ENCODE measurements at places on chromosomes 11 and 22.

DNA sequence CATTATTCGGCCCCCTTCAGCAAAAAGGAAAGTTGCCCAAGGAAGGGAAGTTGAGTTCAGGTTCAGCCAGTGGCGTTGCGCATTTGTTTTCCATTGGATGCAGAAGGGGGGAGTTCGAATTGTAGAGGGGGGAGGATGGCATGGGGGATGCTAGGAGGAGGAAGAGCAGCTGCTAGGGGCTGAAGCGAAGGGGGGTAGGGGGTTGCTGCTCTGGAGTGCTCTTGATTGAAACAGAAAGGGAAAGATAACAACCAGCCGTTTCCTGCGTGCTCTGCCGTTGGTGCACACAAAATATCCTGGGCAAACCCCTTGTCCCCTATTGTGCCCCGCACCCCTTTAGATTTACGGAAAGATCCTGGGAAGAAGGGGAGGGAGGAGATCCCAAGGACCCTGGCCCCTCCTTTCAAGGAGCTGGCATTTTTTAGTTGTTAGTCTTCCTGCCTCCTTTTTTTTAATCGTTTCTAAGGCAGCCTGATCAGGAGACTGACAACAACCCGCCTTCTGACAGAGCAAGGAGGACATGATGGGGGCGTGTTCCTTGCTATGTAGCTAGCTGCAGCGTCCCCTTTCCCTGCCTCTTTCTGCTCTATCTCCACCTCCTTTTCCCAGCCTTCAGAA, 2.1 kb downstream of the KMT2A start:
- DNase-seq: peak; percentile 71

- no peak for DNase-seq
Measured at GRCh38 chr11:16773981-16774935, 35.8 kb downstream of the C11orf58 start.

GRCh38 chr11:17951685-17952388, 61.0 kb downstream of the SERGEF start:
- no peak for DNase-seq

DNA sequence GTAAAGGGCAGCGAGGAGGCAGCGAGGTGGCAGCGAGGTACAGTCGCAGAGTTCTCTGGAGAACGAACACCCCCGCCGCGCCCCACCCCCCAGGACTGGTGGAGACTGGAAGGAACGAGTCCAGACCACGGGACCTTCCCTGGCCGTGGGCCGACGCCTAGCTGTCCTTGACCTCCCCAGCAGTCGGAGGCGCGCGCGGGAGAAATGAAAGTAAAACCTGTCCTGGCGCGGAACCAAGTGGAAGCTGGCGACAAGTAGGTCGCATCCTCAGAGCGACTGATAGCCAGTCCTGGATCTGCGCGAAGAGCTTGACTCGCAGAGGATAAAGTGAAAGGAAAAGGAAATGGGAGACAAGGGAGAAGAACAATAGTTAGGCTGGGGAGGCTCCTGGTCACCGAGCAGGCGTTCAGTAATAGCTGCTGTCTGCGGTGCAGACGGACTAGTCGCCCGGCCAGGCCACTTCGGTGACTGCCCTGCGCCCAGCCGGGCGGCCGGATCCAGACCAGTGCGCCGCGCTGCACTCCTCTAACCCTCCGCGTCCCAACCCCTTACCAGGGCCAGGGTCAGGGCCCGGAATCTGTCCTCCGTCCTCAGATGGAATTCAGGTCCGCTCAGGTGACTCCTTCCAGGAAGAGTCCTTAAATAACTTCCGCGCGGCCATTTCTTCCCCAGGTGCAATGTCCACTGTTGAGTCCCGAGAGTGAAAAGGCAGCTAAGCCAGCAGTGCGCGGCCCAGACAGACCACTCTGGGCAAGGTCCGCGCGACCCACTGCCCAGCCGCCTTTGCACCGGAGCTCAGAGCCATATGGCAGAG, 1.9 kb upstream of the ADM start:
- DNase-seq: peak; percentile 90

DNA sequence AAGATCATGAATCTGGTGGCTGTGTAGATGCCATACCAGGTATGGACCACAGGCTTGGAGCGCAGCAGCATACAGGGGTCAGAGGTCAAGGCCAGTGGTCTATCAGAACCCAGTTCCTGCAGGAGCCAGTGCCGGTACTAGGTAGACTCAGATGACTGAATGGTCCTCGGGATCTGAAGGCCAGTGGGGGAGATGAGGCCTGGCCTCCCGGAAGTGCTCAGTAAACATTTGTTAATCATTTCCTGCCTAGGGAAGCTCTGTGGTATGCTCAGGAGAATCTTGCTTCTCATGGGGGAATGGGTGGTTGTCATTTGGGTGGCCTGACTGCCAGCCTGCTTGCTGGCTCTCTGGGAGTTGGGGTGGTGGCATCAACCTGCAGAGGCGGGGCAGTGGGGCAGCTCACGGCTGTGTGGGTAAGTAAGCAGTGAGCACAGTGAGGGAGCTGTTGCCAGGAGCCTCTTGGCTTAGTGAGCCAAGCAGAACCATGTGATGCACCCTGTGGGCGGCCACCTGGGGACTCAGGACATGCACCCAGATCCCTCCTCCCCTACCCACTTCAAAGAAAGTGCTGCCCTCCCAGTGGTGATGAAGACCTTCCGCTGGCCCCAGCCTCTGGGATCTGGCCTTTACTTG, 33.0 kb downstream of the PTPRJ start:
- DNase-seq: peak; percentile 74

GRCh38 chr22:38314933-38315822, 2.1 kb downstream of the CSNK1E start:
- DNase-seq: no peak

DNA sequence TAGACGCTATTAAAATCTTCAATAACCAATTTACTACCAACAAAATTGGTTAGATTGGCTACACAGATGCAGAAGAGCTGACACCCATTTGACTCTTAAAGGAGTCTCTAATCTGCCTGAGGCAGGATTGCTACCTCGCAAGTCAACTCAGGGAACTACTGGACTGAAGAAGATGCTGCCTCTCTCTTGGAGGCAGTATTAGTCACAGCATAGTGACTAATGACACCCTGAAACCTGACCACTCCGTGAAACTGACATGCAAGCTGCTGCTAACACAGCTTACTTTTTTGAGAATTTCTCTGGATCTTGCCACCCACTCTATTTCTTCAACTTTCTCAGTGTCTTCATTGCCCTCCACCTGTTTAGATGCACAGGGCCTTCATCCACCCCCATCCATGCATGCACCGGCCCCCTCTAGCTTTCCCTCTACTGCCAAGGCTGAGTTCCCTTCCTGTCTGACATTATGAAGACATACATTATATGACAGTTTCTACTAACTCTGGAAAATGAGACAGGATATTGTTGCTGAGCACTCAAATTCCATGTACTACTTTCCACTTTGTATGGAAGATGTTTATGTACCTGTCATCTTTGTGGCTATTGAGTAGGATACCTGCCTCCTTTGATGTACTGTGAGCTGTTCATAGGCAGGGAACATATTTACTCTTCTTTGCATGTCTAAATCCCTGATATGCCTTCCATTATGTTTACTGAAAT, 183.2 kb downstream of the MSANTD4 start:
- no peak for DNase-seq

DNA sequence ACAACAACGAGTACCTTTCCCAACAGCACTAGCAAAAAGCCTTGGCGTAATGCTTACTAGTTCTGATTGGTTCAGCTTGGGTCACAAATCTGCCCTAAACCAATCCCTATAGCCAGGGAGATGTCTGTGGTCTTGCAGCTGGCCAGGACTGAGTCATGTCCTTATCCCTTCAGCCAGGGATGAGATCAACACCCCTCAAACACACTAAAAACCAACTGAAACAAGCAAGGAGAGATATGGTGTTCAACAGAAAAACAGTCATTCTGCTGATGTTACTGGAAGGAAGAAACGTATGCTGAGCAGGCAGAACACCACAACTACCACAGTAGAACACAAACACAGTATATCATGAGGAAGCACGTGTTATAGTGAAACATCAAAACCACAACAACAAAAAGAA, 375.6 kb downstream of the LARGE1 start:
- DNase-seq: no peak

DNA sequence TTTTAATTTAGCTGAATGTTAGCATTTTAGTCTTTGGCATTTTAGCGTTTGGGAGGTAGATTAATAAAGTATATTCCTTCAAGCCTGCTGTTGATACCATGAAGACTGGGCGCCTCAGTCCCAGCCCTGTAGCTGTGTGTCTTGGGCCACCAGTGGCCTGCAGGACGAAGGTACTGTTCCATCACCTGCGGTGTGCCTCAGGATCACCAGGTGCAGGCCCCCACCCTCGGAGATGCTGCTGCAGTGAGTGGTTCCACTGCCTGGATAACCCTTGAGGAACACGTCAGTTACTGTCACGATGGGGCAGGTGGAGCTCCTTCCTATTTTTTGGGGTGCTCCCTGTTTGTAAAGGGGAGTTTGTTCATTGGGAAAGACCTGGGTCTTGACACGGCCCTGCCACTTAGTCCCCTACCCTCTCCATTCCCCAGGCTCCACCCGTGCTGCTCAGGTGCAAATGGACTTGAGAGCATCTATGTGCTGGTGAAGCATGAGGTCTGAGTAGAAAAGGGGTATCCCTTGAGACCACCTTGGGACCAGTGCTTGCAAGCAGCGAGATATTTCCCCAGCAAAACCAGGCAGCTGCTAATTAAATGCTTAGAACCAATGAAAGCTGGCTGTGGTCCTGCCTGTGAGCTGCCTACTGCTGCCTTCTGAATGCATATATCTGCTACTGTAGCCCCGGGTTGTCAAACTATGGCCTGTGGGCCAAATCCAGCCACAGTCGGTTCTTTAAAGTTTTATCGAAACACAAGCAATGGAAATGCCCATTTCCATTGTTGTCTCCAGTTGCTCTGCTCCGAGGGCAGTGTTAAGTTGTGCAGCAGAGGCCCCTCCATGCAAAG, 28.7 kb downstream of the INCENP start:
- no peak for DNase-seq

DNA sequence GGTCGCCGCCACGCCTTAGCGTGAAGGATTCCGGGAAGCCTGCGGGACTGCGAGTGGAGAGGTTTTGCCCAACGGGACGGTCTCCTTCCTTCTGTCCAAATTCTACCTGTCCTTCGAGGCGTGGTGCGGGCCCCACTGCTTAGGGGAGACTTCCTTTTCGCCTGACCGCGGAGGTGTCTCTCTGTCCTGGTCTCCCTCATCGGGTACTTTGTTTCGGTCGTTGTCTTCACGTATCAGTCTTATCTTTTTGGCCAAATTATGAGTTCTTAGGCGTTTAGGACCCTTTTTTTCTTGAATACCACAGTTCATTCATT, 388 bp downstream of the HINFP start:
- no peak for DNase-seq

DNA sequence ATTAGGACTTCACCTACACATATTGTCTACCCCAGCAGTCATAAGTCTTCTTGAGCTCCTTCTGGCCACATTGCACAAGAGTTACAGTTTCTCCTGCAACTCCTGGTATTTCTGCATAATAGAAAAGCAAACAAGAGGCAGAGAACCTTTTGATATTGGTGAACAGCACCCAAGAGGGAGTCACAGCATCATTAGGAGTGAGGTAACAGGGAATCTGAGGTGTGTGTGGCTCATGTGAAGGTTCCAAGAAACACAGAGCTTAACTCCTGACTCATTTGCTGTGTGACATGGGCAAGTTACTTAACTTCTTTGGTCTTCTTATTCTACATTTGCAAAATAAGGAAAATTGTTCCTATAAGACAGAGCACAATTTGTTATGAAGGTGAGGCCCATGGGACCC, 374.6 kb downstream of the INSC start:
- no peak for DNase-seq

DNA sequence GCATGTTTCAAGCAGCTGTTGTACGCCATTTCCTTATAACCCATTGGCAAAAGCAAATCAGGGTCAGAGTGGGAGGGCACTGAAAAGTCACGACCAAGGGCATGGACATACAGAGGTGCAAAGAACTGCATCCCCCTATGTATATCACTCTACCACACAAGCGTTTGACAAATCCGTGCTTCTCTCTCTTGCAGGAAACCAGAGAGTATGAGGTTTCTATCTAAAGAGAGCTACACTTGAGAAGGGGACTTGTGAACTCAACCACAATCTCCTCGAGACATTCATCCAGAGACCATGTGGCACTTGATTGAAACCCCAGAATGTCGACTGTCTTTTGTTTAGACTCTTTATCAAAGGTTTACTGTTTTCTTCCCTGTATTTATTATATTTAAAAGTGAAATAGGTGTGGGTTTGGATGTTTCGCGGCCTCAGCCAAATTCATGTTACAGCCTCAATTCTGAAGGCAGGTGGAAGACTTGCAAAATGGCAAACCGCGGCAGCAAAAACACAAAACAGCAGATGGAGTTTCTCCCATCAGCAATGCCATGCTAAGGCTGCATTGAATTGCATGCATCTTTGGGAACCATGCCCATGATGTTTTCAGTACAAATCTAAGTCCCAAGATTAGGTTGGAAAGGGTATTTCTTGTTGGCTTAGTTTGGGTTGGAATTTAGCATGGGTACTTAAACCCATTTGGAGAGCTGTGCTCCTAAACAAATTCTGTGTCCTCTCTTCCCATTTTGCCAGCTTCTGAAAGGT, 48.8 kb upstream of the ASPHD2 start:
- DNase-seq: no peak

DNA sequence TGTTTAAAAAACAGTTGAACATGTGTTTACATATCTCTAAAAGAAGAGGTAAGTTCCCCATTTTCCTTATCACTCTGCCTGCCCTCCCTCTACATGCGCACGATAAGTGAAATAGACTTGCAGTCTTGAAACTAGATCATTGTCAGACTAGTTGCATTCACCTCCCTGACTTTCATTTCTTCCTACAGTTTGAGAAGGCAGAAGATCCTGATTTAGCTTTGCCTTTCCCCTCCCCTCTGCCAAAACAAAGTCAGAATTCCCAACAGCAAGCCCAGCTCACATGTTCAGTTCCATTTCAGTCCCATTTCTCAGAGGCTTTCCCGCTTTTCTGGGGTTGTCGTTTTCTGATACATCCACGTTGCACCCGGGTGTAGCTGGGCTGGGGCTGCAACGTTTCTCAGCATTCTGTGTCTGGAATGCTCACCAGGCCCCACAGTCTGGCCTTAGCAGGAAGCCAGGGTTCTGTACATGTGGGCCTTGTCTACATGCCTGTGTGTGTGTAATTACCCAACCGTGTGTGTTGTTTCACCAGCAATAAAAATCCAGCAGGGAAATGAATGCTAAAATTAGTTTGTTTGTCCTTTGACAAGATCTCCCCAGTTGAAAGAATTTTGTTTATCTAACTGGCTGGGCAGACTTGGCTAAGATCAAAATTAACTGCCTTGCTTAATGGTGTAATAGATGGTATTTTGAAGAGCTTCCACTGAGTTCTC, 179.2 kb downstream of the DBX1 start:
- no peak for DNase-seq

DNA sequence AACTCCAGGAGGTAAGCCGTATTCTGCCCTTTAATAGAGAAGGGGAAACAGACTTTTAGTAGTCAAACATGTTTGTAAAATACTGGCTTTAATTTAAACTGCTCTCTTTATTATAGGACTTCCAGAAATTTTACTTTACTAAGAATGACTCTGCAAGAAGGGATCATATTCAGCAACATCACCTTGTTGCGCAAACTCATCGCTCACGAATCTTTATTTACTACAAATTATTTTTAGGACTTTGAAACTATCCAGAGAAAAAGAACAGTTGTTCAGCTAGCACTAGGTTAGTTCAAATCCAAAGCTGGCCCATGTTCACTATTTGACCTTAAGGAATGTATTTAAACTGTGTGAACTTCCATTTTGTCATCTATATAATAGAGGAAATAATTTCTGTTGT, 498.3 kb upstream of the TENM4 start:
- DNase-seq: no peak

- DNase-seq: no peak
Measured at GRCh38 chr11:11580012-11580411, 41.8 kb downstream of the GALNT18 start.

- DNase-seq: peak; percentile 82
Measured at GRCh38 chr11:131186629-131187101, 183.8 kb upstream of the NTM start.

- DNase-seq: no peak
Measured at GRCh38 chr11:23836981-23837380, 659.9 kb upstream of the LUZP2 start.

Data from suppressor macrophage (primary cell).